ENCODE measurements at places on chromosomes 4 and X. TPM values are rescaled to one million over a fixed set of nuclear protein-coding genes. Genes with fewer than 3 reads are reported as not detected.

DNA sequence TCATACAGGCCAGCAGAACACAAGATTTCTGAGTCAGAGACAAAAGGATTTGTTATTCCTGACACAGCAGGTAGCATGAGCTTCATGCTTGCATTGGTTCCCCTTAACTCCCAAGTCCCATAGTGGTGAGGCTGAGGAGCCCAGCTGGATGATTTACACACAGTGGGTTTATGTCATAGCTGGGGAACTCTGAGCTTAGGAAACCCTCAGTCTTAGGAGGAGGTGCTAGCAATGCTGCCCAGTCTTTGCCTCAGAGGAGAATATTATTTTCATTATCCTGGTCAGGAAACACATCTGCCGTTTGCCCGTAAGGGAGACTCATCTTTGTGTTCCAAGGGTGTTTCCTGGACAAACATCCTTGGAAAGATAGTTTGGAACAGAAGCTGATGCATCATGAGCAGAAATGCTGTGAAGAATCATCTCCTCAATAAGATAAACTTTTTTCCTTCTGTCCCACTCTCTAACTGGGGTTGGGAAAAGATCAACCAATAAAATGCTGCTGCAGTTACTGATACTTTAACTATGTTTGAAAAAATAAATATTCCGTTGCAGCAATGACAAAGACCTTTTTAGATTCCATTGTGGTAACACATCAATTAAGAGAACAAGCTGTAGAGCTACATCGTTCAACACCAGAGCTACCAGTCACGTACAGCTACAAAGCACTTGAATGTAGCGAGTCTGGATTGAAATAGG is 146.8 kb downstream of the DCLK2 start:
- DNase-seq: no peak

DNA sequence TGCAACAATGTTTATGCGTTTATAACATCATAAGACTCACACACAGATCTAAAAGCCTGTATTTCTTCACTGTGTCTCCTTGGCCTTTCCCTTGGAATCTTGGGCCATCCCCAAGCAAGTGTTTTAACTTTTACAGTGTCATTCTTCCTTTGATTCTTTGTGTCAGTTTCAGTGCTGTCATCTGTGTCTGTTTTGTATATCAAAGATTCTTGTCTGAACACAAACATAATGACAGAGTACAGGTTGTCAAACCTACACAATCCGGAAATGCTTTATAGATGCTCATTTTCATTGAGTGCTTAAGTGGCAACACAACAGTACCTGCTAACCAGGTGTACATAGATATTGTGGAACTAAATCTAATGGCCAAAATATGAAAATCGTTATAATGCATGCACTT is 1500.0 kb downstream of the TECRL start:
- DNase-seq: no peak

DNA sequence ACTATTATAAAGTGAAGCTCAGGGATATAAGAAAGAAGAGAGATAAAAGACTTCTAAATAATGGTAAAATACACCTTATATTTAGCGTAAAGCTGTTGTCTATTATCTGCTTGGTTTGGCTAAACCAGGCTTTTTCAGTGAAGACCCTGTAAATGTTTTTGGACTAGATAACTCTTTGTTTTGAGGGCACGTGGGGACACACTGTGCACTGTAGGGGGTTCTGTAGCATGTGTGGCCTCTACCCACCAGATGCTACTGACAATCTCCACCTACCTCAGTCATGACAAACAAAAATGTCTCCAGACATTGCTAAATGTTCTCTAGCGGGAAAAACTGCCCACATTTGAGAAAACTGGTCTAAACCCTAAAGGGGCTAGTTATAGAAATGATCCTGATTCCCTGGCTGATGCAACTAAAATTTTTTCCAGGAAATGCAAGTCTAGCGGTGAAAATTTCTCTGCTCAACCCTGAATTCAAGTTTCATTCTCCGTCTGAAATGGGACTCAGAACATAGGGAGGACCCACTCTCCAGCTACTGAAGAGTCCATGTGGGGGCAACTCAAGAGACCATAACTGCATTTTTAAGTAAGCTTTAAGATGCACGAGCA is 355.2 kb upstream of the RASGEF1B start:
- no peak for DNase-seq

DNA sequence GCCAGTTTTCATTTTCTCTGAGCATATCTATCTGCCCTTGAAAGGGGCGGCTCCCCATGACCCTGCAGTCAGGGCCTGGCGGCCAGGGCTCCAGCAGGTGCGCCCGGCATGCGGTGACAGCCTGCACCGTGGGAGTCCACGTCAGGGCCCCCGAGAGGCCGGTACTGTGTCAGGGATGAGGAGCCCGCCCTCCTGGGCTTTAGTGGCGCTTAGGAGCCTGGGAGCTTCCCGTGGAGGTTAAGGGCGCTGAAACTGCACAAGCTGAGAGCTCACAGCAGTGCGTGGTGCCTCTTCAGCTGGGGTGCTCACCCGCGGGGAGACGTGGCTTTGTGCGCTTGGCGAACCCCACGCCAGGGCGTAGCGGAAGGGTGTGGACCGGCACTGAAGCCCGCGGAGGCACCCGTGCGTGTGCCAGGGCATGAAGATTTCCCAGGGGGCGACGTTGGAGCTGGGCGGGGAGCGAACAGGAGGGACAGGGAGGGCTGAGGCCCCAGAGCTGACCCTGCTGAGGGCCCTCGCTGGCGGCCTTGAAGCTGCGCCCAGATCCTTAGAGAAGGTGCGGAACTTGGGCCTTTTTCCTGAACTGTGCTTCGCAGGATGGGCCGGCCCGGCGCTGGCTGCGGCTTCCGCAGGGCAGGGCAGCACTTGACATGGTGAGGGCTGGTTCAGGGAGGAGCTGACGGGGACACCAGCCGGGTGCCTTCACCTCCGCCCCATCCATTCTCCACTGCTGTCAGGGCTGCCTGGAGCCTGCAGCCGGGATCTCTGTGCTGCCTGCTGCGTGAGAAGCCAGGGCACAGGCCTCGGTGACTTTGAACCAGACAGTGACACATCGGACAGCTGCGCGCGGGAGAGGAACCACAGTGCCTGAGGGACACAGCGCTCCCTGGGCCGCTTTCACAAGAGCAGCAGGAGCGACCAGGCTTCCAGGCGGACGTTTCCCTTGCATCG is 32.9 kb downstream of the HTT-AS start:
- peak; percentile 45 for DNase-seq

KLB gene
- 2.2 TPM for total RNA-seq

- DNase-seq: no peak
Measured at GRCh38 chr4:25743971-25744370, 88.3 kb downstream of the SLC34A2 start.

GRCh38 chr4:53586121-53586816 is 5.0 kb downstream of the LNX1 start:
- no peak for DNase-seq

RAI2 gene
- 20.6 TPM for total RNA-seq

DNA sequence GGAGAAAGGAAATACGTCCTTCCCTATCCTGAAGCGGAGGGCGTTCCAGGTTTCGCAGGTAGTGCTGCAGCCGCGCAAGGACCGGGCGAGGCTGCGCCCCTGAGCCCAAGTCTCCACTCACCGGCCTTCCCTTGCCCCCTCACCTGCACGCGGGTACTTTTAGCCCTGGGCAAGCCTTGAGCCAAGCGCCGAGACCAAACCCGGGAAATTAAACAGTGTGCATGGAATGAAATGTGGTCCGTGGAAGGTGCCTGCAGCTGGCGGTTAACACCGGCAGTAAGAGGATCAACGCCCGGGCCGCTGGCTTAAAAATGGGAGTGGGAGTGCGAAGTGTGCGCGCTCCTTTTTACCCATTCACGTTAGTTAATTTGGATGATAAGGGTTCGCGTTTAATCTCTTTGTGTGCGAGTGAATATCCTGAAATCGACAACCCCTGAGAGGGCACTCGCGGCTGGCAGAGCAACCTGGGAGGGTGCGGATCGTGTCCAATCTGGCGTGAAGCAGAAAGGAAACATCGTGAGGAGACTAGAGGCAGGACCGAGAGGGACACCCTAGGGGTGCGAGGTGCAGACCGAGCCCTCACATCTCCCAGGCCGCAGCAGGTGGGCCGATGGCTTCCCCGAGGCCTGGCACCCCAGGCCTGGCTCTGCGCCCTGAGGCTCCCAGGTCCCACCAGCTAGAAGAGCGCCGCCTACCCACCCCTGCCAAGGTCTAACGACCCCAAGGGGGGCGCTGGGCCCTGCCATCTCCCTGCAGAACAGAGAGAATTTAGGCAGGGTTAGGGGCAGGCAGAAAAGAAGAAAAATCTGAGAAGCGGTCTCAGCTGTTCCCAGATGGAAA is 2.0 kb upstream of the HELT start:
- no peak for DNase-seq
